ENCODE measurements at places on chromosomes 13 and 19.

- DNase-seq = no peak
These were observed 294.9 kb downstream of the NDFIP2 start for GRCh38 chr13:79775830-79776229.

DNA sequence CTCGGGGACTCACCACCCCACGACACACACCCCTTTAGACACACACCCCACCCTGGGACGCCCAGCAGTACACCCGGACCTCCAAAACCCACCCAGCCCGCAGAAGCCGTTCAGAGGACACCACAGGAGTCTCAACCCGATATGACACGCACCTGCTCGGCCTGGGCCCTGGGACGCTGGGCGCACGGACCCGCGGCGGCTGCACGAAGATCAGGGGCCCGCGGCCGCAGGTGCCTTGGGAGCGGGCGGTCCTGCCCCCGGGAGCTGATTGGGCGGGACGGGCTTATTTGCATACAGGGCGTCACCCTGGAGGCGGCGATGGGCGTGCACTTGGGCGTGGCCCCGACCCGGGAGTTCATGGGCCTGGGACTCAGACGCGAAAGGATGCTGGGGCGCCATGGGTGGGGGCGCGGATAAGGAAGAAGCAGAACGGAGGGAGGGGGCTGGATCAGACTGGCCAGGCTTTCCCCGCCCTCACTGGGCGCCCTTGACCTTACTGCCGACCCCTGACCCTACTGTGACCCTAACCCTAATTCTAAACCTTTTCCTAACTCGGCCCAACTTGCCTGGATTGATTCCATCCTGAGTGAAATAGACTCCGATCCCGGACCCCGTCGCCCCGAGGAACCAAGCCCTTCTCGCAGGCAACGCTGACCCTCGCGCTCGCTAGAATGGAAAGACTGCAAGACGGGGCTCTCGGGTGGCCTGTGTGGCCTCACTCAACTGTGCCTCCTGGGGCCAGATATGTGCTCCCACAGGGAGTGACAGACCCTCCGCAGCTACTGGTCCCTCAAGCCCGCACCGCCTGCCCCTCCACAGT is at the start of gene MEF2B:
Gene MEF2B, minus strand, starts transcription at position 211 of the 820 bp plus-strand sequence. CDS start 19,528 bp downstream, outside the sequence.
- DNase-seq = peak; percentile 74

- no peak for DNase-seq
These were observed 179.2 kb downstream of the NHLRC3 start for GRCh38 chr13:39217471-39217870.

DNA sequence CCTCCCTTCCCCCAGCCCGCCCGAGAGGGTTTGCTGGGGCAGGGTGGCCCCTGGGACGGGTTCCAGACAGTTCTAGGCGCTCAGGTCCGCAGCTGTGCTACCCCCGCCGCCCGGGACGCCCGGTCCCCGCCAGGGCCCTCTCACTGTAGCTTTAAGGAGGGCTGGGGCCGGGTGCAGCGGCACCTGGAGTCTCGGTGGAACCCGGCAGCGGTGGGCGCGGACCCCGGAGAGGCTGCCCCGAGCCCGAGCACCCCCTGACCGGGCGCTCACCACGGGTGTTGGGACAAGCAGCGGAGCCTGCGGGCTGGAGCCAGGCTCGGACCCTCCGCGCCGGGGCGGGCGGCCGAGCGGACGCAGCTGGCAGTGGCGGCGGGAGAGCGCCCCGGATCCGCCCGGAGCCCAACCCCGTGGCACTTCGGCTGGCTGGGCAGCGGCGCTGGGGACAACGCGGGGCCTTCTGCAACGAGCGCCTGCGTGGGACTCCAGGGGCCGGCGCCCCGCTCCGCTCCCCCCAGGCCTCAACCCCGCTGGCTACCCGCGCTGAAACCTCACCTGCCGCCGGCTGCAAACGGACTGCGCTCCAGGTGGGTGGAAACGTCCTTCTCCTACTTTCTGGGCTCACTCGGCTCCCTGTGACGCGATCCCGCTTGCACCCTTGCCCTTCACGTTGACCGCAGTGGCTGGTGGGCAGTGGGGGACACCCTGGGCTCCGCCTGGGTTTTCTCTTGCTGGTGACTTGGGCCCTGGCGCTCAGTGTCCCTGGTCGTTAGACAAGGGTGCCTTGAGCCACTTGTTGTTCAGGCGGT is 81.1 kb downstream of the ZNF429 start:
- DNase-seq = no peak

GRCh38 chr13:71605744-71606143 is 261.3 kb downstream of the DACH1 start:
- no peak for DNase-seq

DNA sequence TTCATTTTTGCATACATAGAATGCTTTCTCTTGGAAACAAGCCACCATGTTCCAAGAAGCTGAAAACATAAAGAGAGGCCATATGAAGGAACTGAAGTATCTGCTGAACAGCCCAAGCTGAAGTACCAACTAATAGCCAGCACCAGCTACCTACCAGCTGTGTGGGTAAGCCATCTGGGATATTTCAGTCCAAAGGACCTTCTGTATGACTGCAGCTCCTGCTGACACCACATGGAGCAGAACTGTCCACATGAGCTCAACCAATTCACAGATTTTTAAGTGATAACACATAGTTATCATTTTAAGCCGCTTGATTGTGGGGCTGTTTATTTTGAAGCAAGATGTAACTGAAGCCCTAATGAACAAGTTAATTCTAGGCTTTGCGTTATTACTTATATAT is 621.1 kb upstream of the KLHL1 start:
- no peak for DNase-seq

DNA sequence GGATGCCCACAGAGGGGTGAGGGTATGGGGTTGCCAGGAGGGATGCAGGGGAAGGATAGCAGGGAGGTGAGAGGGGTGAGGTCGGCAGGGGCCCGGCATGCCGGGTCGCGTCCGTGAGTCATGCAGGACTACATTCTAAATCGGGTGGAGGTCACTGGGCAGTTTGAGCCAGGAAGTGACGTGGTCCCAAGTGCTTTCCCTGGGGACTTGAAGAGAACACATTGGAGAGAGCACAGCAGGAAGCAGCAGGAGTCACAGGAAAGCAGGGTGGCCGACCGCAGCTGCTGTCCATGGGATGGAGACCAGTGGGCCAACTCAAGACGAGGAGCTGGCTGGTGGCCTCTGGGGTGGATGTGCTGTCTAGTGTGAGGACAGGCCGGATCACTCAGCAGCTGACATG is 92.0 kb upstream of the WASF3 start:
- DNase-seq = no peak

- no peak for DNase-seq
These were observed 582 bp upstream of the PTPRH start for GRCh38 chr19:55209693-55210472.

- no peak for DNase-seq
These were observed 233.0 kb upstream of the PRR20A start for GRCh38 chr13:56907766-56908165.

DNA sequence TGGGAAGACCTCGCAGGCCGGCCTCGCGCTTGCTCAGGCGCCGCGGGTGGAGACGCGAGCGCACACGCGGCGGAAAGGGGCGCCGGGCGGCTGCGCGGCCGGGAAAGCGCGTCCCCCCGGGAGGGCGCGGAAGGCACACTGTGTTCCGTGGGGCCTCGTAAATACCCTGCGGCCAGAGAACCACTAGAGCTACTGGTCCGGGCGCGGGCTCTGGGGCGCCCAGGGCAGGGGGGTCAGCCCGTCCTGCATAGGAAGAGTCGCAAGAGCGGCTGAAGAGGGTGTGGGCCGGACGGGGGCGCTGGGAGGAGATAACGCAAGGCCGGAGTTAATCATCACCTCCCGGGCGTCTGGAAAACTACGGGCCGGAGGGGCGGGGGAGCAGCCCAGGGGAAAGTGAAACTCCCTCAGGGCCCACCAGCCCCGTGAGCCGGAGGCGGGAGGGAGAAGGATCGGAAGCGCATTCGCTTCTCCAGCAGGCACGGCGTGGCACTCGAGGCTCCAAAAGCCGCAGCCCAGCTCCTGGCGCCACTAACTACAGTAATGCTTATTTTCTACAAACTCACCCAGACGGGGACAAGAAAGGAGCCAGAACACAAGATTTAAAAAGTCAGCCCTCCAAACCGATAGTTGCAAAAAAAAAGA is 1.1 kb upstream of the WBP4 start:
- peak; percentile 66 for DNase-seq

DNA sequence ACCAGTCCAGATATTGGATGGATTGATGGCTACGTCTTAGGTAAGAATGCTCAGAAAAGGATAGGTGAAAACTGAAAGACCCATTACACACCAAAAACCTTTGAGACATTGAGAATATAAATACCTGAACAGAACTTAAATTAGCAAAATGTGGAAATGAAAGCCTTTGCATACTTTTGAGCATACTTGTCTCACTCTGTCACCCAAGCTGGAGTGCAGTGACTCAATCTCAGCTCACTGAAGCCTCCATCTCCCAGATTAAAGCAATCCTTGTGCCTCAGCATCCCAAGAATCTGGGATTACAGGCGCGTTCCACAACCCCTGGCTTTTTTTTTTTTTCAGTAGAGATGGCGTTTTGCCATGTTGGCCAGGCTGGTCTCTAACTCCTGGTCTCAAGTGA is 695.3 kb downstream of the DACH1 start:
- DNase-seq = no peak

DNA sequence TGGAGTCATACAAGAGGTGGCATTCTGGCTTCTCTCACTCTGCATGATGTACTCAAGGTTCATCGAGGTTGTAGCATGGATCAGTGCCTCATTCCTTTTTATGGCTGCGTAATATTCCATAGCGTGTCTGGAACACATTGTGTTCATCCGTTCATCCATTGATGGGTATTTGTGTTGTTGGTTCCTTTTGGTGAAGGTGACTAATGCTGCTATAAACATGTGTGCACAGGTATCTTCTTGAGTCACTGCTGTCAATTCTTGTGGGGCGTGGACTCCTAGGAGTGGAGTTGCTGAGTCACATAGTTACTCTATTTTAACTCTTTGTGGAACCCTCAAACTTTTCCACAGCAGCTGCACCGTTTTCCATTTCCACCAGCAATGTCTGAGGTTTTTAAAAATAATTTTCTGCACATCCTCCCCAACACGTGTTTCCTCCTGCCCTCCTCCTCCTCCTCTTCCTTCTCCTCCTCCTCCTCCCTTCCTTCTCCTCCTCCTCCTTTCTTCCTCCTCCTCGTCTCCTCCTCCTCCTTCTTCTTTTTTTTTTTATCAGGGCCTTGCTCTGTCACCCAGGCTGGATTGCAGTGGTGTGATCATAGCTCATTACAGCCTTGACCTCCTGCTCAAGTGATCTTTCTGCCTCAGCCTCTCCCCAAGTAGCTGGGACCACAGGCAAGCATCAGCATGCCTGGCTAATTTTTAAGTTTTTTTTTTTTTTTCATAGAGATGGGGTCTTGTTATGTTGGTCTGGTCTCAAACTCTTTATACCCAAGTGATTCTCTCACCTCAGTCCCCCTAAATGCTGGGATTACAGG is 2.0 kb upstream of the TMEM221 start:
- peak; percentile 49 for DNase-seq

DNA sequence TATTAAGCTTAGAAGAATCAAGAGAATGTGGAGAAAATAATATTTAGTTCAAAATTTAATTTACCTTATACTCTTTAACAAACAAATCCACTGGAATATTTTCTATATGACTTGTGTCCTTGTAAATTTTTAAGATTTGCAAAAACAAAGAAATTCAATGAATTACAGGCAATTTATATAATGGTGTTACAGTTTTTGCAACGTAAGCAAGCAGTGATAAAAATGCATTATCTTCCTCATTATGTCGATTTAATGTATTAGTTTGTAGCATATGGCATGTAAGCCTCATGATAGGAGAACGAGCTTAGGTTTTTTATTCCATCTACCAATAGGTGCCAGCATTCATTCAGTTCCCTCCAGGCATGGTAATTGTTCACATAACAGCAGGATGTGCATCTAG is 100.0 kb upstream of the PCDH9 start:
- no peak for DNase-seq

DNA sequence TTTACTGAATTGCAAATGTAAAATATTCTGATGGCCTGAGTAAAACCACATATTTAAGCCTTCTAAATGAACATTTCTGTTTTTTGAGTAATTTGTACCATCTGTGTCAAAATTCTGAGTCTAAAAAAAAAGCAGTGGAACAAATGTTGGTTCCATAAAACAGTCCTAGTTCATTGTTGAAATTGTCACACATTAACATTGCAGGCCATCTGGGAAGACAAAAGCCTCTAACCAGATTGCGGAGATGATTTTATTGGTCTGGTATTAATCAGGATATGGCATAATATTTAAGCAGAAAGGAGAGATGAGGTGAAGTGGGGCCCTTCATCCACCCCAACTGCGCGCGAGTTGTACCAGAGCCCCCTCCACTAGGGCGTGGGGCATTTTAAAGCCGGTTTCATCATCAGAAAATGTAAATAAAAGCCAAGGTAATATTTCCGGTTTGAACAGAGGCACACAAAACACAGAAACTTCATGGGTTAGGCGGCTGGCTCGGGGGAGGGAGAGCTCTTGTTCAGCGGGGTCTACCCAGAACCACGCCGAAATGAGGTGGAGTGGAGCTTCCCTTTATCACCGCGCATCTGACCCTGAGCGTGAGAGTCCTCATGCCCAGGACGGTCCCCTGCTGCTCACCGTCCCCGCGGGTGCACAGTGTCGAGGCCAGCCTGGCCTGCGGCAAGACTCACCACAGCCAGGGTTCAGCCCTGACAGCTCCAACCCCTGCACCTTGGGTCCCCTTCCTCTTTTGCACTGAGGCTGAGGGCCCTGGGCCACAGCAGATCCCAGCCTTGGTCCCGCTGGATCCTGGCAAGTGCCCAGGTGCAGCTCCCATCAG is 169.2 kb downstream of the URI1 start:
- no peak for DNase-seq

- DNase-seq = no peak
These were observed 96.8 kb upstream of the WASF3 start for GRCh38 chr13:26460648-26461047.

GRCh38 chr13:25874907-25875306 is 176.9 kb downstream of the SHISA2 start:
- DNase-seq = peak; percentile 29

DNA sequence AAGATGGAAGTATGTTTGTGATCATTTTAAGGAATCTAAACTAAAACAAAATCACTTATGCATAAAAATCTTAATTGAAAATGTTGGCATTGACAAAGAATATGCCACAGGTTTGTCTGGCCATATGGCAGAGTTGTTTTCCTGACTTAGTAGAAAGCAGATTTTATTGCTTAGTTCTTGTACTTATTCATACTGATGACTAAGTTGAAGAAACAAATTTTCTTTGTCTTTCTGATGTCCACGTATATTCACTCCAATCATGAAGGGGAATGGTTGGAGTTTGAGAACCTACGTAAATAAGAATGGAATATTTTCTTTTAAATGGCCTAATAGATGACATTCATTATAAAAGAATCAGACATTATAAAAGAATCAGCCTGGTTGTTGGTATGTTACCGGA is 8.0 kb upstream of the GPC6 start:
- no peak for DNase-seq

GRCh38 chr13:23427342-23427843 is 6.1 kb downstream of the SACS start:
- no peak for DNase-seq

DNA sequence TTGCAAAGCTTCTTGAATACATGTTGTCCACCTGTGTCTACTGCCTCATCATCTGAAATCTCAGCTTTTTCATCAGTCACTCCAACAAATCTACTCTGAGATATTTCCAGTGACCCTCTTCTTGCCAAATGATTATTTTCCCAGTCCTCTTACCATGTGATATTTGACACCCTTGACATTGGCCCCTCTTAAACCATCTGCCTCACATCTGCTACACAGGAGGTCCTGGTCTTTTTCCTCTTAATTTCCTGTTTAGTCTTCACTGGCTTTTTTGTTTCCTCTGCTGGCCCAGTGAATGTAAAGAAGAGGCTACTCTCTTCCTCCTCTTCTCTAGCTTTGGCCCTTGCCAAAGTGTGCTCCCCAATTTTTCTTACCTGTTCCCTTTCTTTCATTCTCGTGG is 218.7 kb downstream of the DNAJC15 start:
- no peak for DNase-seq
